ENCODE measurements at places on chromosomes 3 and 15.

GRCh38 chr3:185583925-185584324 lies 2.2 kb upstream of the SENP2 start:
- no peak for DNase-seq

- DNase-seq = no peak
Measured at GRCh38 chr3:128973988-128974564, 19.8 kb downstream of the CFAP92 start.

DNA sequence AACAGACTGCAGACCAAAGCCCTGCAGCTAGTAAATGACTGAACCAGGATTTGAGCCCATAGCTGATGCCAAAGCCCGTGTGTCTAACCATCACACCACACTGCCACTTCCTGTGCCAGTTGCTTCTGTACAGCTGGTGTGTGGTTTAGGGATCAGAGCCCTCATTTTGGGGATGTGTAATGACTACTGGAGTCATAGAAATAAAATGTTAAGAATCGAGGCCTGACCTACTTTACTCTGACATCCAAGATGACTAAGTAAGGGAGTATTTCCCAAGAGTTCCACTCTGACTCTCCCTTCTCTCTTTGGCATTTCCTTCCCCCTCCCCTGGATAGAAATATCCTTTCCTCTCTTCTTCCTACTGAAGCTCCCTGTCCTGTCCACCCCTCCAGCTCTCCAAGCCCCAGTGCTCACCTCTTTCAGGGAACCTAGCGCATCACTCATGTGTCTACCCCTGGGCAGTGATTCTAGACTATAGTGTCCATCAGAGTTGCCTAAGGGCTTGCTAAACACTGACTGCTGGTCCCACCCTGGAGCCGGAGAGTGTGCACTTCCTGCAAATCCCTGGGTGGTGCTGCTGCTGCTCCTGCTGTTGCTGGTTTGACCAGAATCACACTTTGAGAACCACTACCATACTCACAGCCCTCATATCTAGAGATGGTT lies 53.8 kb downstream of the MGLL start:
- DNase-seq = no peak

- no peak for DNase-seq
Measured at GRCh38 chr3:160686955-160687535, 10.1 kb downstream of the ARL14 start.

GRCh38 chr3:146968204-146968651 lies 363.1 kb upstream of the PLSCR5 start:
- DNase-seq = no peak

GRCh38 chr3:12224181-12225147 lies 64.4 kb upstream of the PPARG start:
- DNase-seq = no peak

DNA sequence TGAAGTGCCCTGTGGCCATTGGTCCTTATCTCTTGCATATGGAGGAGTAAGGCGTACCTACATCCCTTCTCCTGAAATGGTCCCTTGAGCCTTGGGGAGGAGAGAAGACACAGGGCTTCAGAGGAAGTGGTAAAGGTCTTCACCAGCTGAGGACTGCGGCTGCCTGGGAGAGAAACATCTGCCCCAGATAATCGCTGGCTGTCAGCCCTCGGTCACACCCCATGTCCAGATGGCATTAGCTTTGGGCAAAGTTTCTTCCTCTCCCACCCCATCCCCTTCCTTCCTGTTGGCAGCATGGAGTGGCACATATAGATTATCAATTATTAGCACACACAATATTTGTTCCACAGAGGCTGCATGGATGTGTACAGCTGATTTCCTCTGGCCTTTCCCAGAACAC lies 61.6 kb downstream of the LRTM1 start:
- no peak for DNase-seq

GRCh38 chr15:75531041-75531450 lies 48.1 kb downstream of the PTPN9 start:
- DNase-seq = no peak

DNA sequence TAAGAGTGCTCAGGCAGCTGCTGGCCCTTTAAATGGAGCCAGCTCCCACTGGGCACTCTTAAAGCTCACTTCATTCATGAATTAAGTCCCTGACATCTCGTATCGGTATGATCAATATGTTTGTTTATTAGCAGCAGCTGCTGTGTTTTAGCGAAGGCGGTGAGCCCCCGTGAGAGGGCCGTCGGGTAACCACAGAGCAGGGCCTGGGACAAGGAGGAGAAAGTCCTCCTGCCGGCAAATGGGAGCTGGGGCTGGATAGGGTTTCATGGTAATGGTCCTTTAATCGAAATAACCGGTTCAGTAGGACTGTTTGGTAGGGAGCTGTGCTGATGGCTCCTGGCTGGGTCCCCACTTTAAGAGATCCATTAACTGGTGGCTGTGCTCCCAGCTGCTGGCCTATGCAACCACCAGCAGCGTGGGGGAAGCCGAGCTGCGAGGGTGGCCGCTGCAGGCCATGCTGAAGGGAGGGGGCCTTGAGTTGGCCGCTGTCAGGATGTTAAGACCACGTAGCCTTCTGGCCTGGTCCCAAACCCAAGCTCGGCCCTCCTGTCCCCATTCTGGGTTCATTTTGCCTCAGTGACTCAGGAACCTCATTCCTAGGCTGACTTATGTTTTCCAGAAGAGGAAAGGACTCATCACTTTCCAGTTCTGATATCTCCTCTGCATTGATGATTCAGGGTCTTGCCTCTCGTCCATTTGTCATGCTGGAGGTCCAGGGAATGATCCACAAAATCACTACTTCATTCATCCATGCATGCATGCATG lies 67.6 kb upstream of the NTRK3 start:
- DNase-seq = no peak

DNA sequence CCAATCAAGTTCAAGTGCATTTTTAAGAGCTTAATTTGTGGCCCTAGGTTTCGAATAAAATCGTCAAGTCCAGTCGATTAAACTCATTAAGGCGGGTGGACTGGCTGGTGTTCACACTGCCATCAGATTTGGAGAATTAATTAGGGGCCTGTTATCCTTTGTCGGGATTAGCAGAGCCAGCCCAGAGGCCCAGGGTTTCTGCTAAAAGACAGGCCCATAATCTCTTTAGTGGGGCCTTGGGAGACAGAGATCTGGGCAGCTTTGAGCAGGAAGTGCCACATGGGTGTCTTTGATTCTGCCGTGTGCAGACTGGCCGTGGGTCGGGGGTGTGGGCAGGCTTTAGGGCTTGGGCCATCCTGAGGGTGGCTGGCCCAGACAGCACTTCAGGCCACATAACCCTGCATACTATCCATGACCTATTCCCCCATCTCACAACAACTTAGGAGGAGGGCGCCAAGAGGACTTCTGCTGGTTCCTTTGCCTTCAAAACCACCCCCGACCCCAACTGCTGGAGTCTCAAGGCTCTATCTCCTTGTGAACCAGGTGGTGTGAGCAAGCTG lies 94.7 kb downstream of the PLXNA1 start:
- DNase-seq = no peak

DNA sequence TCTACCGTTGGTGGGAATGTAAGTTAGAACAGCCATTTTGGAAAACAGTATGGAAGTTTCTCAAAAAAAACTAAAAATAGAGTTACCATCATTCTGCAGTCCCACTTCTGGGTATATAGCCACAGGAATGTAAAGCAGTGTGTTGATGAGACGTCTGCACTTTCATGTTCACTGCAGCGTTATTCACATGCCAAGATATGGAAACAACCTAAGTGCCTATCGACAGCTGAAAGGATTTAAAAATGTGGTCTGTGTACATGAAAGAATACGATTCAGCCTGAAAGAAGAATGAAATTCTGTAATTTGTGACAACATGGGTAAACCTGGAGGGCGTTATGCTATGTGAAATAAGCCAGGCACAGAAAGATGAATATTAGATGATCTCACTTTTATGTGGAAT lies 157.7 kb downstream of the THSD4 start:
- no peak for DNase-seq

DNA sequence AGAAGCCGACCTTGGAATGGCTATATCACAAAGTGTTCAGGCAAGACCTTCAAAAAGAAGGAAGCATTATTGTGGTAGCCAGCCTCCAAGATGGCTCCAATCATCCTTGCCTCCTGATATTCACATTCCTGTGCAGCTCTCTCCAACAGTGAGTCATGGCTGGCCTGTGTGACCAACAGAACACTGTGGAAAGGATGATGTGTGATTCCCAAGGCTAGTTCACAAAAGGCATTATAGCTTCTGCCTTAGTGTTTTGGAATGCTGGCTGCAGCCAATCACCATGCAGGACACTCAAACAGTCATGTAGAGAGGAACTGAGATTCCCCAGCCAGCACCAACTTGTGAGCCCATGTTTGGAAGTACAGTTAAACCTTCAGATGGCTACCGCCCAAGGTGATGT lies 102.6 kb downstream of the EFL1 start:
- no peak for DNase-seq

DNA sequence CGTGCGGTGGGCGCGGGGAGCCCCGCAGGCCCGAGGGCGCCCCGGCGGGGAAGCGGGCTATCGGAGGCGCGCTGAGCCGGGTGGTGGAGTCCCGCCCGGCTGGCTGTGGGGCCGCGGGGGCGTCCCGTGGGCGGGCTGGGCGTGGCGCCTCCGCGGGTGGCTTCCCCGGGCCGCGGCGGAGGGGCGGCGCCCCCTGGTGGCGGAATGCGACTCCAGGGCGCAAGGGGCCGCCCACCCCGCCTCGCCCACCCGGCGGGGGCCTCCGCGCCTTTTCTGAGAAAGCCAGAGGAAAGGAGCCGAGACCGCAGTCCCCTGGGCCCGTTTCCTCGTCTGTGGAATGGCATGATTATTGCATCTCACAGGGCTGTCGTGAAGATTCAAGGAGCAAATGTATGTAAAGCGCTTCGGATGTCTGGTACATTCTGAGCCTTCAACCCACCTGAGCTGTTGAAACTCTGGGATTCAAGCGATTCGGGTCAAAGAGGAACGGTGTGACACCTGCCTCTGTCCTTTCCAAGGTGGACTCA lies 31.9 kb upstream of the RAB6B start:
- DNase-seq = peak; percentile 55

GRCh38 chr3:184663356-184663755 lies 48.5 kb downstream of the MAGEF1 start:
- no peak for DNase-seq

- no peak for DNase-seq
Measured at GRCh38 chr15:25682340-25682739, 180.8 kb downstream of the ATP10A start.

All from activated gamma-delta T cell (primary cell).